Motor neuron (in vitro differentiated cells): ENCODE measurements at places on chromosomes 4 and X. TPM values are rescaled to one million over a fixed set of nuclear protein-coding genes. Genes with fewer than 3 reads are reported as not detected.

SCRG1 gene
- 0.36 and 0.54 TPM in 2 replicates for total RNA-seq

CASK gene
- total RNA-seq, result 41.0 and 41.7 TPM in 2 replicates

BTC gene
- total RNA-seq, result 0.05 TPM in 1 of 2 replicates, not detected in the other

BTK gene
- total RNA-seq, result 0.21 TPM in 1 of 2 replicates, not detected in the other

ERAS gene
- total RNA-seq, result 0.38 and 0.53 TPM in 2 replicates

CENPI gene
- 1.9 and 2.6 TPM in 2 replicates for total RNA-seq

PAGE4 gene
- 0.13 TPM in 1 of 2 replicates, not detected in the other for total RNA-seq

- no peak for ATAC-seq
Measured at GRCh38 chrX:108417257-108417656, 21.0 kb downstream of the COL4A6 start.

DNA sequence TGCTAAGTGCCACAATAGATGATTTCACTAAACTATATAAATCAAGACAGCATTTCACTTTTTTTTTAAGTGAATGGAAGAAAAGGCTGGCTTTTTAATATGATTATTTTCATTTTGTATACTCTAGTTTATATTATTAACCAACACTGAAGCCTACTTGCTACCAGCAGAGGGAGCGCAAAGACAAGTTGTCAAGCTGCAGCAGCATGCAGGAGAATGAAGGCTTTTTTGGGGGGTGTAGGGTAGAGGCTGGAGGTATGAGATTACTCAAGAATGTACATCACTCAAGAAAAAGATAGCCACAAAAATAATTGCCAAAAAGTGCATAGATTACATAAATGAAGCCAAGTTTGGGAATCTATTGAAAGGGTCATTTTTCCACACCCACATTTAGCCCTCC, 519.5 kb downstream of the FGF13 start:
- no peak for ATAC-seq

- ATAC-seq, result peak; percentile 36
Measured at GRCh38 chrX:128781506-128781905, 729.3 kb upstream of the ACTRT1 start.

- ATAC-seq, result no peak
Measured at GRCh38 chr4:174490451-174490961, 31.8 kb downstream of the HPGD start.

DNA sequence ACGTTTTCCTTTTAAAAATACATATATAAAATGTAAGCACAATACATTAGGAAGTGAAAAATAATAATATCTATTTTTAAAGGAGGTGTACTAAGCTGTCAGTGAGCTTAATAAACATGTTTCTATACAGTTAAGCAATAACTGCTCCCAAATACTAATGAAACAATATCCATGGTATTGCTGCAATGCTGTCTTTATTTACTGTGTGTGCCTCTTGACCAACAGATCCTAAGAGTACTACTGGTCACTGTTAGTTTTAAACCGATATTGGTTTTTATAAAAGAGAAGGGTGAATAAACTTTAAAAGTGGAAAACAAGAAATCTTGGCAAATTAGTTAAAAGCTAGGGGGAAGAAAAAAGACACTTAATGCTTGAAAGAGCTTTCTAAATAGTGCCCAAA, 1029.0 kb downstream of the FSTL5 start:
- ATAC-seq, result no peak

GRCh38 chrX:46758163-46758955, 559 bp downstream of the SLC9A7 start:
- ATAC-seq, result peak; percentile 47

- ATAC-seq, result no peak
Measured at GRCh38 chr4:54781756-54782155, 124.0 kb downstream of the KIT start.

GRCh38 chr4:124409044-124409443, 303.5 kb downstream of the ANKRD50 start:
- no peak for ATAC-seq

- no peak for ATAC-seq
Measured at GRCh38 chrX:26262121-26262523, 46.2 kb downstream of the MAGEB5 start.

DNA sequence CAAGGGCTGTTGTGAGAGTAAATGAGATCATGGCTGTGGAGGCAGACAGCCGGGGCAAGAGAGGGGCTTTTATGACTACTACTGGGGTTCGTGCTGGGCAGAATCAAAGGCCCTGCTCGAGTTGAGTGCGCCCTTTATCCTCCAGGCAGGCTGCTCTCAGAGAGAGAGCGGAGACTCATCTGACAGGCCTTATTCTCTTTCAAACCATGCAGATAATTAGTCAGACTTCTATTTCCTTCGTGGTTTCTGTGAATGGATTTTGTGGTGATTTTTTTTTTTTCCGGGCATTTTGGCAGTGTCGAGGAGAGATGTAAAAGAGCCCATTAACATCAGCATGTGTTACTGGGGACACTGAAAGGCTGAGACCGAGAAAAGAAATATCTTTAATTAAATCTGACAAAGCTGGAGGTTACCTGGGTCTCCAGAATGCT, 73.6 kb downstream of the MED28 start:
- ATAC-seq, result peak; percentile 91

DNA sequence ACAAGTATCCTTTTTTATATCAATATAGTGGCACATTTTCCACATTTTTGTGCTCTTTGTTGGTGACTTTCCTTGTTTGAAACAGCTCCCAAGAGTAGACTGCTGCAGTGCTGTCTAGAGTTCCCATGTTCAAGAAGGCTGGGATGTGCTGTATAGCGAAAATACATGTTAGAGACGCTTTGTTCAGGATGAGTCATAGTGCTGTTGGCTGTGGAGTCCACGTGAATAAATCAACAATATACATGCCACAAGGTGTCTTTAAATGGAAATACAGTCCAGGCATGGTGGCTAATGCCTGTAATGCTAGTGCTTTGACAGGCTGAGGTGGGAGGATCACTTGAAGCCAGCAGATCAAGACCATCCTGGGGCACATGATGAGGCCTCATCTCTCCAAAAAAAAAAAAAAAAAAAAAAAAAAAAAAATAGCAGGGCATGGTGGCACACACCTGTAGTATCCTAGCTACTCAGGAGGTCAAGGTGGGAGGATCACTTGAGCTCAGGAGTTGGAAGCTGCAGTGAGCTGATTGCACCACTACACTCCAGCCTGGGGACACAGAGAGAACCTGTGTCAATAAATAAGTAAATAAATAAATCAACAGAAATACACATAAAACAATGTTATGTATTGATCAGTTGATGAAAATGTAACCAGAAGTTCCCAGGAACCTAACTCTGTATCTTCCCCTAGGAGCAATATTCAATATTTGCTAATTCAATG, 256.8 kb upstream of the STS start:
- ATAC-seq, result no peak

GRCh38 chr4:56082829-56083228, 134.1 kb downstream of the CEP135 start:
- ATAC-seq, result no peak

GRCh38 chr4:106364282-106364681, 4.3 kb downstream of the GIMD1 start:
- no peak for ATAC-seq

DNA sequence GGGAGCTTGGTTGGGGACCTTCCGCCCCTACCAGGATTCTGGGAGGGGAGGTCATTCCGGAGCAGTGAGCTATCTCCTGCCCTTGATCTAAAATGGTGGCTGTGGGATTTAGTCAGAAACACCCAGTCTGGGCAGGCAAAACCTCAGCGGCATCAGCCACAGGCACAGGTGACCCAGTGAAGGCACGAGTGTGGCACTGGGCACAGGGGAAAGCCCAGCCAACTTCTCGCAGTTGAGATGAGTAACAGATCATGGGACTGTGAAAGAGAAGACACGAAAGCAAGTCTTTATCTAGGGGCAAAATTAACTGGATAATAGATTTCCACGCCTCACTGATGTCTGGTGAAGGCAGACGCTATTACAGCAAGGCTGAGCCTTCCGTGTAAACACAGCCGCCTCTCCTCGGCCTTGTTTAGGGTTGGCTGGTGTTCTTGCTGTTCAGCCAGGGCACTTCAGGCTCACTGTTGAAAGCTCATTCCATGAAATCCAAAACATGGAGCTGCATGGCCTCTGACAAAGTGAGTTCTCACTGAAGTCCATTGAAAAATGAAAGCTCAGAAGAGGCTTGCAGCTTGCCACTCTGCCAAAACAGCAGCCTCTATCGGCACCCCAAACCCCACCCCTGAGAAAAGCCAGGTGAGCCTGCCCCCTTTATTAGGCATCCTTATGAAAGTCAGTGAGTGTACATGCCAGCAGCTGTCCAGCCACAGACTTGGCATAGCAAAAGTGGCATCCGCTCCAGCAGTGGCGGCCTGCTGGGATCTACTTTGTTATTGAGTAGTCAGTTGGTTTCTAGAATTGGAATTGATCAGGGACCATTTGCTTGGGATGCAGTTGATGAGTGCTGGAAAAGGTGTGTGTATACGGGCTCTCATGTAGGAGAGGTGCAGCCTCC, 102.3 kb upstream of the MTM1 start:
- ATAC-seq, result no peak

- no peak for ATAC-seq
Measured at GRCh38 chr4:109011241-109012026, 248.6 kb upstream of the ETNPPL start.

DNA sequence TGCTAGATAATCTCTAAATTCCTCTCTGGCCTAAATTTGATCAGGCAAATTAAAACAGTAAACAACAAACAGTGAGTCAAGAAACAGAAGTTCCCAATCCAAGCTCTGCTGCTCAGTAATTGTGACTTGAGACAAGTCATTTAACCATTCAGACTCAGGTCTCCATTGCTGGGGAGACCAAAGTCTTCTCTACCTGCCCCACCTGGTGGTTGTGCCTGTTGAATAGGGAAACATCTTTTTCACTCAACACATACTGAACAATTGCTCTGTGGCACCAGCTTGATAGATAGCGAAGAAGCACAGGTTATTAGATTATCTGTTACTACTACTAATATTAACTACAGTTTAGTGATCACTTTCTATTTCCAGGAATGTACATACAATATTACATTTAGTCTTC, 112.1 kb upstream of the EOLA2 start:
- no peak for ATAC-seq

GRCh38 chr4:111776561-111776960, 368.7 kb upstream of the FAM241A start:
- ATAC-seq, result no peak

GRCh38 chr4:94934201-94934600, 176.4 kb downstream of the BMPR1B start:
- ATAC-seq, result no peak

DNA sequence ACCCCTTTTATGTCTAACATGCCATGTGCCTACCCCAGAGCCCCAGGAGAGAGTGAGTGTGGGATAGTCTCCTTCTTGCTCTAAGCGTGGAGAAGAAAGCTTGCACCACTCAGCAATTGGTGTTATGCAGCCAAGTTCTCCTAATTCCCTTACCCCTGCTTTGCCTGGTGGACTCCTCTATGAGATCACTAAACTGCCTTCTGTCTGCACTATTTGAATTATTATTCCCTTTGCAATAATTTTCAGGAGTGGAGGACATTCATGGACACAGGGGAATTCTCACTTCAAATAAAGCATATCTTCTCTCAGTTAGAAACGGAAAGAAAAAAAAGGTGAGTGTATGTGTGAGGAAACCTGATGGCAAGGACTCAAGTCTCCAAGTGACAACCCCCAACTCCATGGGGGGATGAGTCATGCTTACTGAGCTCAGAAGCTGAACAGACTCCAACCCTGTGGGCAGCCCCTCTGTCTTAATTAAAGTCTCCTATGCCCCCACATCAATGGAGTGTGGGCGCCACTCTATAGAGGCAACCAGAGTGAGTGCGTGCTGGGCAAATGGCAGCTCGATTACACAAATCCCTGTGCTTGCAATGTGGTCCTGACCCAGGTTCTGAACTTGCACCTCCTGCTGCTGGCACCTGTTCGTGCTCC, 381.9 kb downstream of the RAB28 start:
- no peak for ATAC-seq

- ATAC-seq, result peak; percentile 89
Measured at GRCh38 chrX:48071064-48071985, at the start of gene ZNF630. Gene ZNF630, minus strand, starts transcription at chrX:48071640. Its CDS starts 4,754 bp downstream, at chrX:48066886.

GRCh38 chrX:43557792-43558191, 98.3 kb upstream of the MAOA start:
- no peak for ATAC-seq

DNA sequence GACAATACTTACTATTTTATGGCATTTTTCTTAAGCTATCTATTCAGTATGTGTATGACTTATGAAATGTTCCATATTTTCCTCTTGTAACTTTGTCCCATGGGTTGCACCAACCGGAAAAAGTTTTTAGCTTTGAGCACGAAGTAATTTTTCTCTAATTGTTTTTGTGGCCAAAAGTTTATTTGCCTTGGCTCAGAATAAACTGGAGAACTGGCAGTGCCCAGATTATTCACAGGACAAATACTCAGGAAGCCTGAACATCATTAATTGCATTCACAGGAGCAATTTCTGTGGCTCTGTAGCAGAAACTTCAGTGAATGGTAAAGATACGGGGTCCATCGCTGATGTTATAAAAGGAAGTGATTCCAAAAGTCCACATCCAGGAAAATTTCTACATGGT, 184.5 kb downstream of the ARHGAP10 start:
- ATAC-seq, result no peak

DNA sequence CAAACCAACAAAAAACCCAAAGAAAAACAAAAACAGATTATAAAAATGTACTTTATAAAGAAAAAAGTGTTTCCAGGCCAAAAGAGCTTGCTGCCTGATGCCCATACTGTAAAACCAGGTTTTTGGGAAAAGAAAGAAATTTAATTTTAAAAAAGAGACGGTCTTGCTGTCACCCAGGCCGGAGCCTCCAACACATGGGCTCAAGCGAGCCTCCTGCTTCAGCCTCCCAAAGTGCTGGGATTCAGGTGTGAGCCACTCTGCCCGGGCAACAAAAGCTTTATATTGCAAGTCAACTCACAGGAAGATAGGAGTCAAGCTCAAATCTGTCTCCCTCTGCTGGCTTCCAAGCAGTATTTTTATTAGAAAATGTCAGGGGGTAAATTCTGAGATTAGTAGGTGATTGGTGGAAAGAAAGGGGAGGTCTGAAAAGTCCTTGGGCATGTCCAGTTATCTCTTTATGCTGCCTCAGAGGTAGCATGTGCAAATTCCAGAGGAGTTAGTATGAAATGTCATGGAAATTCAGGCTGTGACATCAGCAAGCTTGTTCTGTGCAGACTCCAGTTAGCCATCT, 39.4 kb downstream of the MGST2 start:
- ATAC-seq, result peak; percentile 20

GRCh38 chr4:184409502-184409901, 64.8 kb downstream of the IRF2 start:
- ATAC-seq, result no peak

- no peak for ATAC-seq
Measured at GRCh38 chr4:7812231-7812857, 127.3 kb downstream of the AFAP1 start.

GRCh38 chr4:183746305-183747229, 87.5 kb downstream of the TRAPPC11 start:
- no peak for ATAC-seq

DNA sequence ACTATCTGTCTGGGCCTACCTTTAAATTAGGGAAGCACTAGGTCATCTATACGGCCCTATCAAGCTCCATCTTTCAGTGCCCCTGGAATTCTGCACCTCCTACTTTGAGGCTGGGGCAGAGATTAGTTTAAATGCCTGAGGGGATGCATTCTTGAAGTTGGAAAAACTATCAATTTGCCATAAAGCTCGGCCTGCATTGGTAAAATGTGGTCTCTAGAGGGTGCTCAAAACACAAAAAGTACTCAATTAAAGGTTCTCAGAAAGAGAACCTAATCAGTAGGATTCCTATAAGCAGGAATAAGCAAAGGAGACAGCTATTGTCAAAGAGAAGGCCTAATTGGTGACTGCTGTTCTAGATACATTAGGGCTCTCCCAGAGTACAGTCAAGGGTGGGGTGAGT, 111.7 kb downstream of the AMER1 start:
- no peak for ATAC-seq

GRCh38 chr4:156654410-156654809, 317.2 kb downstream of the PDGFC start:
- ATAC-seq, result no peak
